Activated CD8-positive, alpha-beta memory T cell treated with anti-CD3 and anti-CD28 coated beads, Interleukin-2, amount 10 ng/mL, durations not matched to agents 7 days and 5 days (primary cell): ENCODE measurements at places on chromosomes 1 and 21. TPM values are rescaled to one million over a fixed set of nuclear protein-coding genes. Genes with fewer than 3 reads are reported as not detected.

Gene MARK1
- not detected for total RNA-seq

Gene SLC30A2
- not detected for total RNA-seq

Gene KCNT2
- not detected for total RNA-seq

Gene CALML6
- 0.45 TPM for total RNA-seq

Gene KCNA3
- total RNA-seq: 59.8 TPM

Gene ATP1A2
- not detected for total RNA-seq

Gene CRYBG2
- total RNA-seq: 8.6 TPM

Gene TSPEAR
- total RNA-seq: not detected

Gene CYP2J2
- 2.2 TPM for total RNA-seq

Gene POGZ
- 79.6 TPM for total RNA-seq

Gene UQCRHL
- 1.8 TPM for total RNA-seq

Gene OR14K1
- total RNA-seq: not detected

Gene UMODL1
- total RNA-seq: not detected

Gene GBP7
- 0.28 TPM for total RNA-seq

Gene SHE
- total RNA-seq: not detected

Gene PACC1
- total RNA-seq: 13.0 TPM

Gene VWA5B1
- not detected for total RNA-seq

Gene FMO3
- total RNA-seq: not detected

Gene CFH
- total RNA-seq: 5.0 TPM
